ENCODE measurements at places on chromosomes 6 and 20.

- DNase-seq = no peak
Measured at GRCh38 chr6:18213439-18213838, 50.9 kb downstream of the DEK start.

- peak; percentile 46 for DNase-seq
Measured at GRCh38 chr6:63882208-63882607, 246.6 kb downstream of the PHF3 start.

GRCh38 chr20:11948806-11949205 lies 31.1 kb downstream of the BTBD3 start:
- DNase-seq = no peak

GRCh38 chr20:16922834-16923233 lies 174.7 kb downstream of the OTOR start:
- DNase-seq = no peak

DNA sequence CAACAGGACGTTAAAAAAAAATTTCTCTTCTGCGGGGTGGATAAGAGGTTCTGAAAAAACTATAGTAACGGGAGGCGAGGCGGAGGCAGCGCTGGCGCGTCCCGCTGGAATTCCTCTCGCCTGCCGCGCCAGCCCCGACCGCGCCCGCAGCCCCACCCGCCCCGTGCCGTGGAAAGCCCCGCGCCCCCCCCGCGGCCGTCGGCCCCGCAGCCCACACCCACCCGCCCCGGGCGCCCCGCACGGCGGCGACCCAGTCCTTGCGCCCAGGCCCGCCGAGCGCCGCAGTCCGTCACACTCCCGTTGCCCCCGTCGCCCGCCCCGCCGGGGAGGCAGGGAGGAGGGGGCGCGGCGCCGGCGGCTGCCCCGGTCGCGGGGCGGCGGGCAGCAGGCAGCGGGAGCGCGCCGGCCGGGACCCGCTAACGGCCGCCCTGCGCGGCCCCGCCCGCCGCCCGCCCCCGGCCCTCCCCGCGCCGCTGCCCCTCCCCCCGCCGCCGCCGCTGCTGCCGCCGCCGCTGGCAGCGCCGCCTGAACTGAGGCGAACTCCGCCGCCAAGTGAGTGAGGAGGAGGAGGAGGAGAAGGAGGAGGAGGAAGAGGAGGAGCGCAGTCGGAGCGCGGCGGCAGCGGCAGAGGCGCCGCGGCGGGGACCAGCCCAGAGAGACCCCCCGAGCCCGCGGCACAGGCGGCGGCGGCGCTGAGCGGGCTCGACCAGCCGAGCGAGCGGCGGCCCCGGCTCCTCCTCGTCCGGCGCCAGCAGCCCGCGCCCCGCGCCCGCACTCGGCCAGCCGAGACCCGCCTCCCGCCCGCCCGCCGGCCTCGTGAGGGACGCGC lies at the start of gene QKI:
Gene QKI (plus strand): TSS at position 602 of the 829 bp plus-strand sequence. CDS start 476 bp downstream, outside the sequence.
- DNase-seq = peak; percentile 65

- DNase-seq = no peak
Measured at GRCh38 chr6:117617210-117618035, 15.1 kb upstream of the GOPC start.

- no peak for DNase-seq
Measured at GRCh38 chr20:37928996-37929682, 26.2 kb downstream of the VSTM2L start.

GRCh38 chr6:33945931-33946330 lies 142.1 kb upstream of the MLN start:
- DNase-seq = no peak

- no peak for DNase-seq
Measured at GRCh38 chr6:5141046-5141445, 55.9 kb downstream of the PPP1R3G start.

- no peak for DNase-seq
Measured at GRCh38 chr6:112184951-112185350, 69.4 kb downstream of the LAMA4 start.
